ENCODE measurements at places on chromosomes 6 and 20.

DNA sequence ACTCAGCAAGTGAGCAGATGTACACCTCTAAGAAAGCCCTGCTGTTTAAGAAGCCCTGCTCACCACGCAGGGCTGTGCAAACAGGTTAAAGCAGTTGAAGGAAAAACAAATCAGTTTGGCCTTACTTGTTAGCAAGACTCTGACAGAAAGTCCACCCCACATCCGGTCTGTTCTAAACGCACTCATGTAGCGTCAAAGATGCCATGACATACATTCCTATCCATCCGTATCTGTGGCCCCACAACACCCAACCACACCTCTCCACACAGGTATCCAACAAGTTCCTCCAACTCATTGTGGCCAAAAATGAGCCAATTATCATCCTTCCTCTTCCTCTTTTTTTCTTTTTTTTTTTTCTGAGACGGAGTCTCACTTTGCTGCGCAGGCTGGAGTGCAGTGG lies 22.8 kb upstream of the RAB22A start:
- DNase-seq, result no peak

DNA sequence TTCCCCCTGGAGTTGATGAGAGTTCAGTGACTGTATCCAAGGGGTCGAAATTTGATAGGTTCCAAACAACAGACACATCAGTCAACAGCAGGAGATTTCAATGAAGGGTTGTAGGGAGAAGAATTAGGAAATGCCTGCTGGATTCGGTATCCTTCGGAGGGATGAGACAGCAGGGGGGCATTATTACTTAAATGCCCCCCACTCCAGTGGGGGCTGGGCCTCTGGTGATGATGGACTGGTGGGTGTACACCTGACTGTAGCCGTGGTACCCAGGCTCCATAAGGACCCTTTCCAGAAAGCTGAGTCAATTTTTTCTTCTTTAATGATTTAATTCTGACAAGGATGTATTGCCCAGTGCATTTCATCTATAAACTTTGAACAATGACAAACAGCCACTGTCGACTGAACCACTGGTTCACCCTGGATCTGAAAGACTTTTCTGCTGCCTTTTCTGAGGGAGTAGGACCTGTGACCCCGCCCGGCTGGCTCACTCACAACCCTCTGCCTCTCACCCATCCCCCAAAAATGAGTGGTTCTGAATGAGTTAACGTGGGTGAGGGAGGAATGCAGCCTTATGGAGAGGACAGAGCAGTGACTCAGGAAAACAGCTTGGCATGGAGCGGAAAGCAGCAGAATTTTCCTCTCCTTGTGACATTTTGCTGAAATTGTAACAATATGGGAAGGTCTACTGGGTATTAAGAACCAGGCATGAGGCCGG lies 41.0 kb downstream of the ZMYND8 start:
- DNase-seq, result no peak

- DNase-seq, result no peak
Observed at GRCh38 chr6:142416179-142416578, 114.4 kb downstream of the ADGRG6 start.

DNA sequence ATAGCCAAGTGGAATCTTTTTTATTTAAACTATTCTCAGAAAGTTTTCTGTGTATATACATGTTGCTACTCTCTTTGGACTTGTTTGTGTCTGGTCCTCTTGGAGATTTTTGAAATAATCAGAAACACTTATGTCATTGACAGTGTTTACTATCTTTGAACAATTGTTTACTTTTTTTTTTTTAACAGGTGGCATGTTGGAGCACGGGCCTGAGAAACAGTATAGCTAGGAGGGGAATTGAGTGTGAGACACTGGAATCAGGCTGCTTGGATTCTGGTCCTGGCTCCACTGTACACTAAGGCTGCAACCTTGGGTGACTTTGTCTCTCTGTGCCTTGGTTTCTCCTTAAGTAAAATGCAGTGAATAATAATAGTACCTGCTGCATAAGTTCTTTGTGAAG lies 279.6 kb downstream of the PRL start:
- no peak for DNase-seq

GRCh38 chr6:106612671-106613416 lies 16.5 kb downstream of the RTN4IP1 start:
- DNase-seq, result no peak

DNA sequence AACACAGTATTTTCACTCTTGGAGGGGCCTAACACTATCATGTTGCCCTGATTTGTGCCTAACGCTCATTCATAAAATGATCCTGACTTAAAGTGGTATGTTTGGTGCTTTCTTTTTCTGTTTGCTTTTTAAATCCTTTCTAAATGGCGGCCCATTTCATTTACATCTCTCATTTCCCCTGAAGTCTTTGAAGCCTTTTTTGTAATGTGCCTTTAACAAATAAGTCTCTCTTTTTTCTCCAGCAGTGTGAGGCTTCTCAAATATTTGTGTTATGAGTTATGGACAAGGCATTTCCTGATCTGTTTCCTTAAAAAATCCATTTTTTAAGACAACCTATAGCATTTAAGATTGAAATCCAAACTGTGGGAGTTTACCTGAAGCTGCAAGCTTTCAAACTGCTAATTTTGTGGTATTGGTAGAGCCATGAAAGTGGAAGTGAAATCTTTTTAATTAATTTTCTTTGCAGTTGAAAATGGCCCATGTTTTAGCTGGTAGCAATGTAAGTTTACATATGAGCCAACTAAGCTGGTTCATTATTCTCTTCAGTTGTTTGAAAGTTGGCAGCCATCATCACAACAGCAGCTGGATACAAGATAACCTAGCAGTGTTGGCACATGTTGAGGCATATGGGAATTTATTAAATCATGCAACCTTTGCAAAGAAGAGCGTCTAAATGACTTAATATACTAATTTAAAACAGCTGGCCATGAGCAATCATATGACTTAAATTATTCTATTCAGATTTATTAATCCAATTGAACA lies 469.7 kb downstream of the CDKAL1 start:
- DNase-seq, result no peak

DNA sequence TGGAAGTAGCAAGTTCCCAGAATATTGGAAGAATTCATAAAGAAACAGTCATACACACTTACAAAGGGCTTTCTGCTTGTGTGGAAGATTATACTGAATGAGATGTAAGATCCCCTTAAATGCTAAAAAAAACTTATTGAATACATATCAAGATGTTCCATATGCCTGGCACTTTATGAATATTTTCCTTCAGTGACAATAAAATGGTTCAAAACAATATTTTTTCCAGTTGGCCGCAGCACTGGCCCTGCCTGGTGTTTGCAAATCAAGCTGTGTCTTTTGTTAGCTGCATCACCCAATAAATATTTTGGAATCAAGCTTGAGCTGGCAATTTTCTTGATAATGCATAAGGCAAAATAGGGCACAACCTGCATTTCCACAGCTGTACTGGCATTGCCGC lies 51.2 kb downstream of the CFAP61 start:
- no peak for DNase-seq

DNA sequence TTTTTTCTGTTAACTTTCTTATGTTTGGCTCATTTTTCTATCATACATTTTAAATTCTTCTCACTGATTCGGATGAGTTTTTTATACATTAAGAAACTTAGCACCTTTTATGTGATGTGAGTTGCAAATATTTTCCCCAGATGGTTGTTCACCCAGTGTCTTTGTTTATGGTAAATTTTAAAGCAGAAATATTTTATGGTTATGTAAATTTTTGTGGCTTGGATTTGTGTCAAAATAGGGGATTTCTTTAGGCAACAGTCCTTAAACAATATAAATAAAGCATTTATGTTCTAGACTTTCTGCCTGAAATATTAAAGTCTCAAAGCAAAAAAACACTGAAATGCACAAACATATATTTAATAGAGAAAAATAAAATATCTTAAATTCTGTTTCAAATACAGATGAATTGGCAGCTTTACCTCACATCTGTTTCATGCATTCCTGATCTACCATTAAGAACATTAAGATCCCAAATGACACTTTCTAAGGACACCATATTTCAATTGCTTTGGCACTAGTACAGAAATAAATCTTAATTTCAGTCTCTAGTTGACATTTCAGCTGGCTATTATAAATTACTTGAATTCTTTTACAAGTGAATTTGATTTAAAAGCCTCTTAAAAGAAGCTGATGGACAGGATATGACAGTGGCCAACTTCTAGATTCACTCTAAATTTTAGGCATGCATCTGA lies 646.6 kb downstream of the HACE1 start:
- no peak for DNase-seq

DNA sequence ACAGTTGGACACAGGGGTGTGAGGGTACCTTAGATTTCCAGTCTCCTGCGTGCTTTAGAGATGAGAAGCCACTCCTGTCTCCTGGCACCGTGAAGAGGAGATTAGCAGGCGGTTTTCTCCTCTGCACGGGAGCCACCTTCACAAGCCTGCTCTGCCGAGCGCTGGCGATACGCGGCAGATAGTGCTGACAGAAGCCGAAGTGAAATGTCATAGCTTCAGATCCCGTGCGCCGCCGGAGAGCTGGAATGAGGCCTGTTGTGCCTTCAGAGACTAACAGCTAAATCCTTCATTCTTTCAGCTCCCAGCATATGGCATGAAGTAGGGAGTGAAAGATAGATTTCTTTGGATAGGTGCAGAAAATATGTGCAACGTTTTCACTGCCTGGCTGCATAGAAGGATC lies 371.0 kb downstream of the TAF4 start:
- DNase-seq, result no peak

DNA sequence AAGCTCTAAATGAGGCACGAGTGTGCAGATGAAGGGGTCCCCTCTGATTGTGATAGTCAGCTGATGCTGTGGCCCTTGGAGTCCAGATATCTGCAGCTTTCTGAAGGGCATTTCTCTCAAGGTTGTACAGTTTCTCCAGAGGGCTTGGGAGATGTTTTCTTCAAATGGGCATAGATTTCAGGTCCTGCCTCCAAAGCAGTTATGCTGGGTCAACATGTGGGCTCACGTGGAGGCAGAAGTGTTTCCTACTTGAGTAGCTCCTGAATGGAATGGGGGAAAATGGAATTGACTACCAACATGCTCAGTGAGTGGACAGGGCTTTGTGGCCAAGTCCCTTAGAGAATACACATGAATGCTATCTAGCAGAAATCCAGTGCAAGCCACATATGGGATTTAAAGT lies 360.7 kb downstream of the SAMD5 start:
- DNase-seq, result no peak

- DNase-seq, result no peak
Observed at GRCh38 chr20:58546756-58547622, 31.8 kb upstream of the APCDD1L start.

- no peak for DNase-seq
Observed at GRCh38 chr6:58290177-58290576, 972.7 kb downstream of the PRIM2 start.

- DNase-seq, result peak; percentile 3
Observed at GRCh38 chr20:58824843-58825242, 25.9 kb downstream of the GNAS-AS1 start.

- DNase-seq, result no peak
Observed at GRCh38 chr20:25341716-25342680, 48.6 kb downstream of the ABHD12 start.

- no peak for DNase-seq
Observed at GRCh38 chr6:69668916-69669315, 127.9 kb downstream of the LMBRD1 start.

- DNase-seq, result no peak
Observed at GRCh38 chr20:51586005-51586440, 43.5 kb upstream of the NFATC2 start.

- peak; percentile 66 for DNase-seq
Observed at GRCh38 chr6:27374824-27375612, 13.5 kb upstream of the ZNF391 start.

GRCh38 chr20:11686820-11687543 lies 230.7 kb upstream of the BTBD3 start:
- peak; percentile 30 for DNase-seq

DNA sequence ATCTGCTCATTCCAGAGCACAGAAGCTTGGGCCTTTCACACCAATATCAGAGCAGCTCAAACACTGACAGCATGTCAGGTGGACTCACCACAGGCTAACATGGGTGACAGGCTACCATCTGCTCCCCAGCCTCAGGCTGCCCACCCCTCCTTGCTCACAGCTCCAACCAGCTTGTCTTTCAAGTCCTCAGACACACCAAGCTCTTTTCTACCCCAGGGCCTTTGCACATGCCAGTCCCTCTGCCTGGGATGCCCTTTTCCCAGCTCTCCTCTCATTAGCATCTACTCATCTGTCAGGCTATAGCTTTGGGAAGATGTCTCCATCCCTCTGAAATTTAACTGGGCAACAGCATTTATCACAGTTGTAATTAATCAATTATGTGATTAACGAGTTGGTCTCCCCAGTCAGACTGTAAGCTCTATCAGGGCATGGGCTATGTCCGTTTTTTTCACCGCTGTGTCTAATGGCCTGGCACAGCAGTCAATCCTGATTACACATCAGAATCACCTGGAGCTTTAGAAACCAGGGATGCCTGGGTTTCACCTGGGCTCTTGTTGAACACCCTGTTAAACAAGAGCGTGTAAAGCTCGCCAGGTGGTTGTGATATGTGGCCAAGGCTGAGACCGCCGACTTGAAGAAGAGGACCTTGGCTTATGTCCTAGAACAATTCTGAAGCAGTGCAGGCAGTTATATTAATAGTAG lies 88.9 kb upstream of the MRPS10 start:
- DNase-seq, result no peak

GRCh38 chr6:91634791-91635190 lies 1047.9 kb upstream of the MAP3K7 start:
- DNase-seq, result no peak

GRCh38 chr6:53342217-53342616 lies 6.5 kb downstream of the ELOVL5 start:
- DNase-seq, result no peak

DNA sequence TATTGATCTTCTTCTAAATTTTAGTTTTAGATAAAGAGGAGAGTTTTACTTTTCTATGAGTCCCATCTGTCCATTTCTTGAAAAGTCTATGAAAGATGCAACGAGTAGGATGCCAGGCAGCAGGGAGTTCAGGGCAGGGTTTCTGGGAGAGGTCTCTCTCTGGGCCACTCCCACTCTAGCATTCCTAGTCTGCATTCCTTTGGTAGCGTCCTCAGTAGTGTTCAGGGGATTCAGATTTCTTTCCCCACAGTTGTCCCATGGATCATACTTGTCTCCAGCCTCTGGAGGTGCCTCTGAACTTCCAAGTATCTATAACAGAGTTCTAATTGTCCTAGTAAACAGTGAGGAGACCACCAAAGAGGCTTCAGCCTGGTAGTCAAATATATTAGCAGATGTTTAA lies 225.3 kb downstream of the RIMS1 start:
- DNase-seq, result no peak

GRCh38 chr20:19758133-19758500 lies at the start of gene RIN2:
Gene RIN2, plus strand, starts transcription at chr20:19758258. Its CDS starts 131,344 bp downstream, at chr20:19889602.
- peak; percentile 40 for DNase-seq

GRCh38 chr20:22626496-22626895 lies 42.1 kb upstream of the FOXA2 start:
- DNase-seq, result no peak

- peak; percentile 22 for DNase-seq
Observed at GRCh38 chr6:12483712-12484111, 193.6 kb downstream of the EDN1 start.

DNA sequence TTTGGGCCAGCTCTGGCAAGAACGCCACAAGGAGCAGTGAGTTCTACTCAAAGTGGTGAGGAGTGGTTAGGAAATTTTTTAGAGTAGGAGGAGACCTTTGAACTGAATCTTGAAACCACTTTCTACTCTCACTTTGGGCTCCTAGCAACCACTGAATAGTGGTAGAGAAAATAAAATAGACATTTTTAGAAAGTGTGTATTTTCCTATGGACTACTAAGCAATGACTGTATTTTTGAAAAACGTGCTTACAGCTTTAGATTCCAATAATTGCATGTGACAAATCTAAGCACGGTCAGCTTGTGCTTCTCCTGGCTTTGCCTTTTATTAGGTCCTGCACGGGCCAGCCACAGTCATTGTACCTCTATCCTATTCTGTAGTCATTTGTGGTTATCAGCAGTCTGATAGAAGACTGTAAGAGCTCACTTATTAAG lies 8.7 kb upstream of the IFNGR1 start:
- DNase-seq, result no peak

- peak; percentile 58 for DNase-seq
Observed at GRCh38 chr6:164184410-164184809, 769.9 kb downstream of the QKI start.
